ENCODE measurements at places on chromosomes 3 and 15.
A peak's percentile ranks its signal among the peaks of the same experiment; 100 is the strongest.

- no peak overlapping the region for H3K4me3 ChIP-seq
- H3K4me1 ChIP-seq: peaks cover 3% of the 10 kb centered on the region
- peak overlapping the region; percentile 89 for H3K27ac ChIP-seq
- no peaks in the 10 kb centered on the region for H3K27me3 ChIP-seq
These were observed 1.9 kb upstream of the PLCD1 start for GRCh38 chr3:38031022-38031994.

DNA sequence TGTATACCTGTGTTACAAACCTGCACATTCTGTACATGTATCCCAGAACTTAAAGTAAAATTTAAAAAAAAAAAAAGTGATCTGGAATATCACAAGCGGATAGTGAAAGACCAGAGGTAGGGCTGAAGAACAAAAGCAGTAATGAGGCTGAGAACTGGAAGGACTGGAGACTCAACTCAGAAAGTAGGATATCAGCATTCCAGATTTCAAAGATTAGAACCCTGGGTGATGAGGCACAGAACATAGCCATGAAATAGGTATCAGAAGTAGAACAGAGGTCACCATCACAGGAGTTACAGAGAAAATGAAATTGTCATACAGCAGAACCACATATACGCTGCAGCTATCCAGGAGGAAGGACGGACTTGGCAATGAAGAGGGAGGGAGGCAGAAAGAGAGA, 56.1 kb downstream of the ACAP2 start:
- H3K36me3 ChIP-seq: no peaks in the 10 kb centered on the region
- no peak overlapping the region for H3K27ac ChIP-seq
- H3K4me1 ChIP-seq: no peaks in the 10 kb centered on the region
- no peaks in the 10 kb centered on the region for H3K27me3 ChIP-seq

DNA sequence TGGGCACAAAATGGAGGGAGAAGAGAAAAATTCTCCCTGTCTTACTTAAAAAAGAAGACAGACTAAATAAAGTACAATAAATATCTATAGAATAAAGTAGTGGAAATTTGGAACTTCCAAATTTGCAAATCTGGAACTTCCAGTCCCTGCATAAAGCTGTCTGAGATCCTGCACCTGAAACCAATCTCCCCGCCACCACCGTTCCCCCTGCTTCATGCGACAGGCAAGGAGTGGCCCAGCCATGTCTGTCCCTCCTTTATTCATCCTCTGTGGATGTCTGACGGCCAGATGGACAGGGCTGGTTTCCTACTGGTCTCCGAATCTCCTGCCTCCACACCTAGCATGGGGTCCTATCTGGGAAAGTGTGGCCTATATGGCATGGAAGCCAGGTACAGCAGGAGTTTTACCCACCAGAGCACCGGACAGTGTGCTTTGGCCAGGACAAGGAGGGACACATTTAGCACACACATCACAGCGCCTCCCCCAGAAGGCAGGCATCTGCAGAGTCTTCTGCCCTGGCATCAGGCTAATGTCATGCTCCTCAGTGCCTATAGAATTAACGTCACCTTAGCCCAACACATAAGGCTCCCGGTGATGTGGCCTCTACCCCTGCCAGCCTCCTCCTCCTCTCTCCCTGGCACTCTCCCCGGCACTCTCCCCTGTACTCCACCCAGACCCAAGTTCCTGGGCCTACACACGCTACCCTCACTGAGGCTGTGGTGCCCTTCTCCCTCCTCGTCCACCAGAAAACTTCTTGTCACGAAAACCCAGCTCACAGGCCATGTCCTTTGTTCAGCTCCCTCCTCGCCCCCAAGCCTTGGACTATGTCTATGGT, 170.8 kb downstream of the XXYLT1 start:
- no peaks in the 10 kb centered on the region for H3K4me1 ChIP-seq
- H3K27me3 ChIP-seq: no peaks in the 10 kb centered on the region
- no peak for DNase-seq
- H3K27ac ChIP-seq: peak overlapping the region; percentile 72

GRCh38 chr3:14700891-14701290, 25.9 kb downstream of the C3orf20 start:
- H3K4me3 ChIP-seq: no peak overlapping the region
- H3K27ac ChIP-seq: no peak overlapping the region
- H3K27me3 ChIP-seq: no peaks in the 10 kb centered on the region
- H3K36me3 ChIP-seq: no peaks in the 10 kb centered on the region
- H3K4me1 ChIP-seq: no peaks in the 10 kb centered on the region

DNA sequence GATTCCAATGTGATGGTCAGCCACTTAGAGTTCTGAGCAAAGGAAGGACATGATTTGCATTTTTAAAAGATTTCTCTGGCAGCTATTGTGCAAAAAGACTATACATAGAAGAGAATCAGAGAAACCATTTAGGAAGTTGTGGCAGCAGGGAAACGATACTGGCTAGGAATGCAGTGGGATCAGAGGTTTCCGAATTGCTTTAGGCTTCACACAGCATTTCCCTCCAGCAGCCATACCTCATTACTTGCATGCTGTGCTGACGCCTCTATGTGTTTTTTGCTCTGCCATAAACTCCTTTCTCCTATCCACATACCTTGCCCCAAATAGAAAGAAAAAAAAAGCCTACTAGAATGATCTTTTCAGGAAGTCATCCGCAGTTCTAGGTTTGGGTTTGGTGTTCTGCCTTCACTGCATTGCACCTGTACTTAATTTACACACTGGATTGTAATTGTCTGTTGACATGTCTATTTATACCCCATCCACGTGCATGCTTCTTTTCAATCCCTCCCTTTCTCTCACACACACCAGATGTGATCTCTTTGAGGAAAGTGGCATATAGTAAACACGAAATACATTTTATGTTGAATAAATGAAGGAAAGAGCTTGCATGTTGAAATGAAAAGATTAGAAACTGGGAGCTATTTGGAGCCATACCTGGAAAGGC, 860.3 kb upstream of the SEMA6D start:
- no peaks in the 10 kb centered on the region for H3K4me1 ChIP-seq
- H3K36me3 ChIP-seq: no peaks in the 10 kb centered on the region
- DNase-seq: no peak
- no peak overlapping the region for H3K4me3 ChIP-seq
- no peak overlapping the region for H3K27ac ChIP-seq

Data from lung (tissue), 17 donors.